Ascending aorta (tissue), 2 donors: ENCODE measurements at places on chromosomes 3 and 15. TPM values are rescaled to one million over a fixed set of nuclear protein-coding genes. Genes with fewer than 3 reads are reported as not detected.

- H3K4me1 ChIP-seq, result no peaks in the 10 kb centered on the region
- no peak overlapping the region for H3K27ac ChIP-seq
- no peak overlapping the region for H3K4me3 ChIP-seq
- no peaks in the 10 kb centered on the region for H3K27me3 ChIP-seq
- peaks cover 6% of the 10 kb centered on the region for H3K36me3 ChIP-seq
Measured at GRCh38 chr15:43095243-43095642, 10.6 kb downstream of the UBR1 start.

DNA sequence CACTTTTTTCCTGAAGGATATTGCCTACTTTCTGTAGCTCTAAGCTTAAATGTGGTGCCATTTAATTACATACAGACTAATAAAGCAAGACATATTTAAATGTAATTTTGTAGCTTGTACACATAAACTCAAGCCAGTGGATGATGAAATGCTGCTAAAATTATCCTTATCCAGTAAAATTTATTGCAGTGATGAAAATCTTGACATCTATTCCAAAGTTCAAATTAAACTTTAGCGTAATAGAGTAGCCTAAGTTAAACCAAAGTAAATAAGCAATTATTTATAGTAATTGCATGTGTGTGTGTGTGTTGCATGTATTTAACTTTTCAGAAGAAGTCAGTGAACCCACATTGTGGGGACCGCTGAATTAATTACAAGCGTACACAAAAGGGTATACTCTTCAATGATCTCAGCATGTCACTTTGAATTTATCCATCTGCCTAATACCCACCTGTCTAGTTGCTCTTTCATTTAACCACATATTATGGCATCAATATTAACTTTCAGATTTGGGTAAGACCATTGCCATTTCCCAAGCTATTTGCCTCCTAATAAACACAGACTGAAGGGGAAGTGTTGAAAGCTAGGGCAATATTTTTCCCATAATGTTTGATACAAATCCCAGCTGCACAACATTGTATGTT is 85.0 kb downstream of the MECOM start:
- no peak for DNase-seq
- no peaks in the 10 kb centered on the region for H3K36me3 ChIP-seq
- no peak overlapping the region for H3K4me3 ChIP-seq
- no peaks in the 10 kb centered on the region for H3K27me3 ChIP-seq
- peak overlapping the region; percentile 11 for H3K27ac ChIP-seq

- no peak overlapping the region for H3K4me3 ChIP-seq
- H3K27me3 ChIP-seq, result no peaks in the 10 kb centered on the region
- no peak for DNase-seq
- H3K27ac ChIP-seq, result no peak overlapping the region
- H3K36me3 ChIP-seq, result no peaks in the 10 kb centered on the region
Measured at GRCh38 chr15:55546718-55547117, 38.7 kb upstream of the DNAAF4 start.

DNA sequence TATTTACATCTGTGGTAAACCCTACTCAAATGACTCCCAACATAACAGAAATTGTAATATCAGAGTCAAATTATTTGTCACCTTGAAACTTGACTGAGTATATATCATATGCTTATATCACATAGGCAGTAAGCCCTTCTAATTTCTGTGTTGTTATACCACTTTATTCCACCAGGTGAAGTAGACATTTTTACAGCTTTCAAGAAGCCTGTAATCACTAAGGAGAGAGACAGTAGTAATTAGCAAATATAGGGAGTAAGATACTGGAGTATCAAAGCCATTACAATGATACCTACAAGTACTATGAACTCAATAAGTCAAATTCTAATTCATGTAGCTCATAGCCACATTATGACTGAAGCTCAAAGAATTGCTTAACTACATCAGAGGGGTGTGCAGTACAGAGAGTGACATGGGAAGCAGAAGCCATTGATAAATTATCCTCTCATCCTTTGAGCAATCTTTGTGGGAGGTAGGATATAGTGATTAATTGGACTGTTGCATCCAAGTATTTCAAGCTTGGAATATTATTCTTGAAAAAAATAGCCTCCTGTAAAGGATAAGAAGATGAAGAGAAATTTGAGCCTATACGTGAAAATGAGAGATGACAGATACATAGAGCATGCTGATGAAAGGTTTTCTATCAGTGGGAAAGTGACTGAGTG is 1005.9 kb downstream of the ZPLD1 start:
- no peak overlapping the region for H3K4me3 ChIP-seq
- no peaks in the 10 kb centered on the region for H3K4me1 ChIP-seq
- H3K27me3 ChIP-seq, result no peaks in the 10 kb centered on the region
- no peak overlapping the region for H3K27ac ChIP-seq

GRCh38 chr3:157248590-157249422 is 88.9 kb upstream of the CCNL1 start:
- H3K36me3 ChIP-seq, result no peaks in the 10 kb centered on the region
- no peak for DNase-seq
- H3K27ac ChIP-seq, result peak overlapping the region; percentile 9

- no peaks in the 10 kb centered on the region for H3K27me3 ChIP-seq
- no peak for DNase-seq
- H3K36me3 ChIP-seq, result no peaks in the 10 kb centered on the region
- peaks cover 20% of the 10 kb centered on the region for H3K4me1 ChIP-seq
- no peak overlapping the region for H3K27ac ChIP-seq
Measured at GRCh38 chr3:16137977-16138376, 36.5 kb upstream of the GALNT15 start.

GRCh38 chr3:61194892-61195538 is 56.2 kb downstream of the FHIT start:
- H3K4me3 ChIP-seq, result no peak overlapping the region
- H3K36me3 ChIP-seq, result no peaks in the 10 kb centered on the region
- H3K27me3 ChIP-seq, result no peaks in the 10 kb centered on the region
- DNase-seq, result no peak

GRCh38 chr3:37526511-37526910 is 335.2 kb upstream of the CTDSPL start:
- no peaks in the 10 kb centered on the region for H3K27me3 ChIP-seq
- peaks cover 24% of the 10 kb centered on the region for H3K36me3 ChIP-seq
- H3K4me1 ChIP-seq, result peaks cover 17% of the 10 kb centered on the region
- peak; percentile 92 for DNase-seq

DNA sequence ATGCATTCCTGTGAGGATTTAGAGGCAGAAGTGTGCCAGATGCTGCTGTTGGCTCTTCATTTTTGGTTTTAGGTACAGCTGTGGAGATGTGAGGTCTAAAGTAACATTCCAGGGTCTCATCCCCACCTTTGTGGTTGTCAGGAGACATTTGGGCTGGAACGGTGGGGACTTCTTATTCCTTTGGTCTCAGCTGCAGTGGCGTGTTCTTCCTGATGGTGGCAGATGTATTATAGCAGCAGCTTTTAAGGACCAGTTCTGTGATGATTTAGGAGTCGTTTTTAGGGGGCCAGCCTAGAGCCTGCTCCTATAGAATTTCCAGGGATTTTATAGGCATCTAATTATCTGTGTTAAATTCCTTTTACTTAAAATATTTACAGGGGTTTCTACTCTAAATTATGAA is 221.0 kb upstream of the EOMES start:
- no peaks in the 10 kb centered on the region for H3K4me1 ChIP-seq
- no peak overlapping the region for H3K27ac ChIP-seq
- no peak for DNase-seq
- no peaks in the 10 kb centered on the region for H3K27me3 ChIP-seq
- H3K4me3 ChIP-seq, result no peak overlapping the region
- no peaks in the 10 kb centered on the region for H3K36me3 ChIP-seq

GRCh38 chr15:40249477-40250303 is 10.8 kb downstream of the PAK6 start:
- no peak overlapping the region for H3K27ac ChIP-seq
- H3K4me3 ChIP-seq, result no peak overlapping the region
- peaks cover 16% of the 10 kb centered on the region for H3K4me1 ChIP-seq
- no peak for DNase-seq

DNA sequence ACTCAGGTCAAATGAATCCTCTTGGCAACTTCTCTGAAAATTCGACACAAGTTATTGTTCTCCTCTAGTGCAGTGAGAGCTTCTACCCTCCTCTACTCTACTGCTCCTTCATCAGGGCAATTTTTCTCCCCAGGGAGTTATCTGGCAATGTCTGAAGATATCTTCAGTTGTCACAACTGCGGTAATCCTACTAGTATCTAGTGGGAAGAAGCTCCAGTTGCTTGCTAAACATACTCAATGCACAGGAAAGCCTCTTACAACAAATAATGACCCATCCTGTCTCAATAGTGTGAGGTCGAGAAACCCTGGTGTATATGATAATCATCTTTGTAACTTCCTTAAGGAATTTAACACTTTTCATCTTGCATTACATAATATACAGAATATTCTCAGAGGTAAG is 1147.6 kb downstream of the IGSF11 start:
- H3K4me1 ChIP-seq, result no peaks in the 10 kb centered on the region
- no peaks in the 10 kb centered on the region for H3K36me3 ChIP-seq
- H3K27ac ChIP-seq, result no peak overlapping the region
- no peak for DNase-seq
- no peak overlapping the region for H3K4me3 ChIP-seq
- H3K27me3 ChIP-seq, result no peaks in the 10 kb centered on the region

- no peak for DNase-seq
- no peaks in the 10 kb centered on the region for H3K36me3 ChIP-seq
- no peaks in the 10 kb centered on the region for H3K4me1 ChIP-seq
- H3K27me3 ChIP-seq, result no peaks in the 10 kb centered on the region
- H3K27ac ChIP-seq, result peak overlapping the region; percentile 58
Measured at GRCh38 chr3:28940994-28941393, 339.9 kb upstream of the RBMS3 start.

DNA sequence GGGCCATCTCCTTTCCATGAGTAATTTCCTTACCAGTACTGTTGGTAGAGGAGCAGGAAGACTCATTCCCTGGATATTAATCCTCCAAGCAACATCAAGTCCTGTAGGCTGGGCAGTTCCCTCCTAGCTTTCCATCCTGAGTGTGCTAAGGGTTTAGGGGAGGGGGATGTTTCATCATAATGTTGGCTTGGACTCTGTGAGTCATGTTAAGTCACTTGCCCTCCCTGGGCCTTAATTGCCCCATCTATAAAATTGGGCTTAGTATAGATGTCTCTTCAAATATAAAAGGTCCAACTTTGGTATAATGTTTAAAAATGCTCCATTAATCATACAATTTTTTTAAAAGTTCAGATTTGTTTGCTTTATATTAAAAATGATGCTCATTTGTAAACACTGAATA is 52.7 kb downstream of the TLE3 start:
- H3K4me1 ChIP-seq, result no peaks in the 10 kb centered on the region
- H3K27me3 ChIP-seq, result no peaks in the 10 kb centered on the region
- no peak overlapping the region for H3K27ac ChIP-seq

MYRIP gene
- 12.7 TPM for total RNA-seq

UROC1 gene
- total RNA-seq, result not detected

CLRN1 gene
- total RNA-seq, result not detected

CPNE9 gene
- total RNA-seq, result not detected

KIF23 gene
- 1.8 TPM for total RNA-seq

ISLR gene
- total RNA-seq, result 211 TPM
